ENCODE measurements at places on chromosomes 2 and 18. TPM values are rescaled to one million over a fixed set of nuclear protein-coding genes. Genes with fewer than 3 reads are reported as not detected.

Gene MAPRE3
- total RNA-seq = 1.6 TPM

Gene SH3RF3
- 4.3 TPM for total RNA-seq

Gene G6PC2
- not detected for total RNA-seq

Gene RASGRP3
- total RNA-seq = 13.4 TPM

Gene TTC39C
- total RNA-seq = 18.1 TPM

Gene CD8B2
- total RNA-seq = not detected

Gene PLGLB2
- total RNA-seq = 0.60 TPM

Gene MARCHF4
- total RNA-seq = 0.48 TPM

Gene RALB
- total RNA-seq = 88.4 TPM

Gene SPC25
- total RNA-seq = 53.0 TPM

Gene AQP12B
- total RNA-seq = not detected

Gene SMC6
- 28.5 TPM for total RNA-seq

Gene STPG4
- total RNA-seq = not detected

Gene DSG1
- total RNA-seq = not detected

Gene BZW1
- 986 TPM for total RNA-seq

Gene TMEM247
- total RNA-seq = not detected

Gene GPR155
- total RNA-seq = 2.9 TPM

Gene KCTD1
- 19.2 TPM for total RNA-seq

Gene CTAGE1
- total RNA-seq = 1.3 TPM

Gene REG3G
- total RNA-seq = not detected

Gene DYNAP
- not detected for total RNA-seq

Gene FZD7
- 29.4 TPM for total RNA-seq

Gene SALL3
- total RNA-seq = not detected
